Large intestine (tissue), 12 donors: ENCODE measurements at places on chromosomes 4 and X. TPM values are rescaled to one million over a fixed set of nuclear protein-coding genes. Genes with fewer than 3 reads are reported as not detected.

DNA sequence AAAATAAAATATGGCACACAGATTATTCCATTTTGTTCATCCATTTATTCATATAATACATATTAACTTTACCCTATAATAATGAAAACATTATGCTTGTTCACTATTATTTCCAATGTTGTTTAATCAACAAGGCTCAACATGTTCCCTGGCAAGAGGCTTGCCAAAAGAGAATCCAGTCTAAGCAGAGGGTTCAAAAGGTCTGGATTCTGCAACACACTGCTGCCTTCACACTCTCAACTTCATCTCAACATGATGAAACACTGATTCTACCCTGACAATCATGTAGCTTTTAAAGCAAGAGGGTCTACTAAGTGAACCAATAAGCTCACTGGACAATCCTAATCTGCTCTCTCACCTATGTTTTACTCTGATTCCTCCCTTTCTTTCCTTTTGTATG is 101.1 kb downstream of the MID1 start:
- H3K27ac ChIP-seq = no peak overlapping the region
- DNase-seq = no peak
- no peaks in the 10 kb centered on the region for H3K4me1 ChIP-seq
- no peaks in the 10 kb centered on the region for H3K36me3 ChIP-seq

DNA sequence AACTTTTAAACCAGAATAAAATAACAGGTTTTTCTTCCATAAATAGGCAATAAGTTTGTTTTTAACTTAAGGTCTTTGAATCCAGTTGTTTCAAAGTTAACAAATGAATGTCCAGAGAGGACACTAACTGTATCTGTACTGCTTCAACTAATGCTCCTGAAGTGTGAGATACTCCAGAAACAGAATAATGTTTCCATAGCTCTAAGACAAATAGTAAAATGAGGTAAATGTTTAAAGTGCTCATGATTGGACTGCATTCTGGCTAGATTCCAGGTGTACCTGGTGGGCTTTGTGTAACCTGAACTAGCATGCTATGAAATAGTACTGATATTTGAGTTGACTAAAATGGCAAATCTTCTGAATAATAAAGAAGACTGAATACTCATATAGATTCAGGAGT is 51.7 kb downstream of the METTL14 start:
- DNase-seq = no peak
- no peak overlapping the region for H3K4me3 ChIP-seq
- peaks cover 57% of the 10 kb centered on the region for H3K36me3 ChIP-seq
- no peaks in the 10 kb centered on the region for H3K27me3 ChIP-seq

DNA sequence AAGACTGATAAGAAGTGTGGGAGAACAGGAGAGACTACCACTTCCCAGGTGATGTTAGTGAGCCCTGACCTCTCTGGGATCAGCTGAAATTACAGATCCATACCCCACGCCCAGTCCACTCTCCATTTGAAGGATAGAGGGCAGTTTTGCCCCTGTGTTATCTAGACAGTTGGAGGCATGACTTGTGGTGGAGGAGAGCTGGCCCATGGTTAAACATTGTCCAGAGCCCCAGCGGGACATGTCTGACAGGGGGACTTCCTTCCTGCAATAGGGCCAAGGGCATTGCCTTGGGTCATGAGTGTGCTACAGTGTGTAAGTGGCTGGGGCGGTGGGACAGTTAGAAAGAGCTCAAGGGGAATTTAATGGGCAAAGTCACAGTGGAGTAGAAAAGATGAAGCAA is 181.1 kb downstream of the MID1IP1 start:
- no peaks in the 10 kb centered on the region for H3K27me3 ChIP-seq
- H3K4me1 ChIP-seq = peaks cover 14% of the 10 kb centered on the region
- DNase-seq = peak; percentile 30
- H3K27ac ChIP-seq = no peak overlapping the region

SYN1 gene
- polyA plus RNA-seq = 5.7 TPM

GRCh38 chr4:28373601-28374000 is 1513.0 kb downstream of the STIM2 start:
- DNase-seq = no peak
- H3K27me3 ChIP-seq = no peaks in the 10 kb centered on the region
- no peaks in the 10 kb centered on the region for H3K36me3 ChIP-seq
- H3K27ac ChIP-seq = no peak overlapping the region

DNA sequence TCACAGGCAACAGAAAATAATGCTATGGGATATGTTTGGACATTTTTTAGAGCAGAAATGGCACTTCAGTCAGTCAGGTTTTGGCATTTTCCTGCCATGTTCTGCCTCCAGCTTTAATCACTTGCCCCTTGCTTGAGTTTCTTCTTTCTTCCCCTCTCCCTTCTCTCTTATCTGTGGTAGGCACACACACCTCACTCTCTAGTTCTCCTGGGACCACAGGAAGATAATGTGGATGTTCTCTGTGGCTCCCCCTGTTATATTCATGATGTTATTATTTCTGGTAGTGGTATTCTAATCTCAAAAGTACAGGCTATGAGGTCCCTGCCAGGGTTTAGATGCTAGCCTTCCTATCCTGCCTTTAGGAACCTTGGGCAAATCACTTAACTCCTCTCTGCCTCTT is 5.2 kb downstream of the HADH start:
- DNase-seq = no peak
- H3K27me3 ChIP-seq = no peaks in the 10 kb centered on the region
- peaks cover 10% of the 10 kb centered on the region for H3K4me1 ChIP-seq
- no peak overlapping the region for H3K4me3 ChIP-seq

DNA sequence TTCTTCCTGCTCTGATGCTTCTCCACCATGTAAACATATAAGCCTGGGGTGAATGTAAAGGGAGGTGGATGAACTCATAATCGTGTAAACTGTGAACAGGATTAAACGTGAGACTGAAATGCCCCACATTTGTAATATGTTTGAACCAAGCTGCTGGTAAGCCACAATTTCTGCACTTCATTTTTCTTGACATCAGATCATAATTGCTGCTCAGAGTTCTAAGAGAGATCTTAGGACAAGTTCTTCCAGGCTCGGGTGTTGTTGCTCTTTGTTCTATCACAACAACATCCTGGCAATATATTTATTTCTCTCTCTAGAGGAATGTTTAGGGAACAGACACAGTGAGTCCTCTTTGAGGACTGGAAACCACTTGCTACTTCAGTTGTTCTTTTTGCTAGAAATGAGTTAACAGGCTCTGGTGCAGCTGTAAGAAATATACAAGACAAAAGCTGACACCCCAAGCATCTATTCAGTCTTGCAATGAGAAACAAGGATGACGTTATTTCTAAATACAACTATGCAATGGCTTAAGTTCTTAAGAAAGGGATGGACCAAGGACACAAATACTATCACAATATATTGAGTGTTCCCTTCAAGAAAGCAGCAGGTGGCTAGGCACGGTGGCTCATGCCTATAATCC is 59.6 kb downstream of the LNX1 start:
- no peaks in the 10 kb centered on the region for H3K4me1 ChIP-seq
- H3K36me3 ChIP-seq = peaks cover 3% of the 10 kb centered on the region
- H3K4me3 ChIP-seq = no peak overlapping the region
- no peaks in the 10 kb centered on the region for H3K27me3 ChIP-seq
- DNase-seq = no peak

DNA sequence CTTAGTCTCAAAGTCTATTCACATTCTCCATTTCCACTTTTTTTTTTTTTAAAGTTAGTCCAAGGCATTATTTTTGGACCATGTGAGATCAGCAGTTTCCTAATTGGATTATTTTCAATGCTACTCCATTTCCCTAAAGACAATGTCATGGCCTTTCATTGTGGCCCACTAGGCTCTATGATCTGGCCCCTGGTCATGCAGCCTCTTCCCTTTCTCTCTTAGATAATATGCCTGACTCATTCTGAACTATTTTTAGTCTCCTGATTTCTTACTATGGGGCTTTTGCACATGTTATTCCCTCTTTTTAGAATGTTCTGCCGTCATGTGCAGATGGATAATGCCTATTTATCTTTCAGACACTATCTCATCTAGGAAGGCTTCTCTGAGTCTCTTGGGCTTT is 157.3 kb downstream of the TMA16 start:
- H3K27me3 ChIP-seq = no peaks in the 10 kb centered on the region
- DNase-seq = no peak
- H3K36me3 ChIP-seq = no peaks in the 10 kb centered on the region
- no peak overlapping the region for H3K4me3 ChIP-seq
- H3K27ac ChIP-seq = no peak overlapping the region

KLHL13 gene
- polyA plus RNA-seq = 73.6 TPM

DNA sequence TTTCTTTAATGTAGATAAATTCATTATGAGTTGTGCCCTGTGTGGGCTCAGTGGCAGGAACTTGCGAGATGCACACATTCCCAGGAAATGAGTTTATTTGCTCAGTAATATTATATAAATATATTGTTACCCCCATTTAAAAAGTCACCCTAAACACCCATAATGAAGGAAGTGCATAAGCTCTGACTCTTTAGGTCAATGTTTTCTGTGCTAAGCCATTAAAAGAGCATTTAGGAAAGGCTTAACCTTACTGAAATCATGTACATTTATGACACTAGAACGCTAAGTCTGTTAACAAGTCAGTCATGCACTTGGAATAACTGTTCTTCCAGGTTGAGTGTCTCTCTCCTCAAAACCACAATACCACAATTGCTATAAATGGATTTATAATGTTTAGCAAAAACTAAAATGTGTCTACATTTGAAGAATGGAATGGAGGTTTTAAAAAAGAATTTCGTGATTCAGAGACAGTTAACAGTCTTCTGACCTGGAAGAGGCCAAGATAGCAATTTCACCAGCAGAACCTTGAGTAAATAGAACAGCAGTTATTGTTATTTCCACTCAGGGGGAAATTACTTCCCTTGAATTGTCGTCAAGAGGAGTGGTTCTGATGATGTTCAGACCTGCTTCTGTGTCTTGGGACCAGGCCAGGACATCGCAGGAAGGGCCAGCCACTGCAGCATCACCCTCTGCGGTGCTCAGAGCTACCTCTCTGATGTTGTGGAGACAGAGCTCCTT is 91.1 kb upstream of the VEGFC start:
- H3K27ac ChIP-seq = no peak overlapping the region
- no peaks in the 10 kb centered on the region for H3K27me3 ChIP-seq
- no peaks in the 10 kb centered on the region for H3K36me3 ChIP-seq
- no peak overlapping the region for H3K4me3 ChIP-seq

DNA sequence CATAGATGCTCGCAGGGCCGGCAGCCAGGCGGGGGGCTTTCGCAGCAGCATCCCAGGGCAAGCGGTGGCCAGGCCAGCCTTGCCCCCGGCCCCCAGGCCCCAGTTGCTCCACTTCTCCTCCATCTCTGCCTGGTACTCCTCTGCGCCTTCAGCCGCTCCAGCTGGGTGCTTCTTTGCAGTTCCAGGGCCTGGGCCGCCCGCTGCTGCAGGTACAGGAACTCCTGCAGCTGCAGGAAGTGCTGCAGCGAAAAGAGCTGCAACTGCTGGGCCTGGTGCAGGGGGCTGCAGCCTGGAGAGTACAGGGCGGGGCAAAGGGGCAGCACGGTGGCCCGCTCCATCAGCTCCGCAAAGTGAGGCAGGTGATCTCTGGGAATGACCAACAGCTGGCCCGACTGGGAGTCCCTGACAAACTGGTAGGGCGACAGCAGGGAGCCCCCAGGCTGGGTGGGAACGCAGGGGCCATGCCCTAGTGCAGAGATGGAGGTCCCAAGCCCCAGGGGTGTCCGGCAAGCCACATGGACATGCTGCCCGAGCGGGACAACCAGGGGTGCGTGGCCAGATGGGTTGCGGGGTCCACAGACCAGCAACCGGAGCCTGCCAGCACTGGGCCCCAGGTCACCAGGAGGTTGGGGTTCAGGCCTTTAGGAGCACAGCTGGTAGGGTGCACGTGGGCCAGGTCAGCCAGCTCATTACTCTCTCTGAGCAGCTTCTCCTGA is 75.9 kb upstream of the UCP1 start:
- no peak for DNase-seq
- peaks cover 51% of the 10 kb centered on the region for H3K36me3 ChIP-seq
- H3K27me3 ChIP-seq = no peaks in the 10 kb centered on the region
- H3K4me3 ChIP-seq = no peak overlapping the region
- peaks cover 21% of the 10 kb centered on the region for H3K4me1 ChIP-seq
- no peak overlapping the region for H3K27ac ChIP-seq

DCAF16 gene
- 45.2 TPM for polyA plus RNA-seq

DNA sequence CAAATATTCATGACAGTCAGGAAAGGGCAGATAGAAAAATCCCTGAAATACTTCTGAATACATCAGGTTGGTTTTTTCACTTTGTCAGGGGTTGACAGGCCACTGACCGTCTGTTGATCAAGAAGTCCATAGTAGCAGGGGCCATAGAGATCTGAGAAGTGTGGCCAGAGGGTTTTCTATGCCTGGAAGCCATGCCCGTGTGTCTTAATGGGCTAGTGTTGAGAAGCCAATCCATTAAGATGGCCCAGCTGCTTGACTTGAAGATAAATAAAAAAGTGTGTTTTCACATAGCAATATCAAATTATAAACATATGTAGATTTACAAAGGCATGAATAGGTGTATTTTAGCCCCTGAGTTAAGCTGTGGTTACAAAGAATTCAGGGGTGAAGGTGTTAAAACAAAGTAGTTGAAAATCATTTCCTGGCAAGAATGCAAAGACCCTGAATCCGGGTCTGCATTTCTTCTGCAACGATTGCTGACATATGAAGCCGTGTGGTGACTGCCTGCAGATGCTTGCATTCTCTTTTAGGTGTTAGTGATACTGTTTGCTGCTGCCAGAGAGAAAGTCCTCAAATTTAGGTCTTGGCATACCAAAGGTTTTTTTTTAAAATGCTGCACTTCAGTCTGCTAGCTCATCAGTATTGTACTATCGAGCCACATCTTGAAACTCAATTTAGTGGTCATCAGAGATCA is 9.3 kb upstream of the LIMCH1 start:
- H3K27me3 ChIP-seq = no peaks in the 10 kb centered on the region
- H3K36me3 ChIP-seq = no peaks in the 10 kb centered on the region
- H3K4me3 ChIP-seq = no peak overlapping the region
- no peaks in the 10 kb centered on the region for H3K4me1 ChIP-seq
- no peak overlapping the region for H3K27ac ChIP-seq

GRCh38 chrX:34716302-34716701 is 59.2 kb upstream of the TMEM47 start:
- no peaks in the 10 kb centered on the region for H3K4me1 ChIP-seq
- H3K4me3 ChIP-seq = no peak overlapping the region
- DNase-seq = no peak
- no peak overlapping the region for H3K27ac ChIP-seq

DNA sequence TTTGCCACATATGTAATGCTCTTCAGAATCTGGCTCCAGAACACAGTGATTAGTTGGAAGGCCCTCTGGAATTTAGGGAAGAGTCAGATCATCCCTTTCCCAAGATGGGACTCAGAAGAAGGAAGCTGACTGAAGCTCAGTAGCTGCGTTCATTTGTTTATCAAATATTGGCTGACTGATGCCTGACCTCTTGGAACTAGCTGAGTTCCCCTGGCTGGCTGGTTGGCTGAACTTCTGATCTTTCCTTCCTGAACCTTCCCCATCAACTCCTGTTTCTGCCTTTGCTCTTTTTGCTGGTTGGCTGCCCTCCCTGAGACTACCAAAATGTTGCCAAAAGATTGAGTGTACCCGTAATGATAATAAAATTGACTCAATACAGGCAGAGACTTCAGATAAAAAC is 866.5 kb upstream of the INTU start:
- no peaks in the 10 kb centered on the region for H3K27me3 ChIP-seq
- no peak overlapping the region for H3K4me3 ChIP-seq
- no peak overlapping the region for H3K27ac ChIP-seq
